ENCODE measurements at places on chromosomes 1 and 21.

DNA sequence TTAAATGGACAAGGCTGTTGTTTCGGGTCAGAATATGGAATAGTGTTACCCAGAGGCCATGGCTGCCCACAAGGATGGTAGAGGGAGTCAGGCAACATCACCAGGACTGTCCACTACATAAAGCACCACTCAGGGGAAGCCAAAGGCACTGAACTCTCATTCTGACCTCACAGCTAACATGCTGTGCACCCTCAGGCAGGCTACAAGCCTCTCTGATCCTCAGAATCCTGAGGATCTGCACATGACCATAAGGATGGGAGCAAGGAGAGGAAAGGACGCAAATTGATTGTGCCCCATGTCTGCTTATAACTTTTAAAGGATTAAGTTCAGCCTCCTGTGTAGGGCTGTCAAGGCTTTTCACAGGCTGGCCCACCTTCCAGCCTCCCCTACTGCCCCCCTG is 38.7 kb downstream of the PLEKHA6 start:
- DNase-seq, result no peak

GRCh38 chr1:209600541-209600940 is 17.0 kb downstream of the CAMK1G start:
- DNase-seq, result no peak

- no peak for DNase-seq
Measured at GRCh38 chr1:58038574-58038973, 508.0 kb downstream of the OMA1 start.

DNA sequence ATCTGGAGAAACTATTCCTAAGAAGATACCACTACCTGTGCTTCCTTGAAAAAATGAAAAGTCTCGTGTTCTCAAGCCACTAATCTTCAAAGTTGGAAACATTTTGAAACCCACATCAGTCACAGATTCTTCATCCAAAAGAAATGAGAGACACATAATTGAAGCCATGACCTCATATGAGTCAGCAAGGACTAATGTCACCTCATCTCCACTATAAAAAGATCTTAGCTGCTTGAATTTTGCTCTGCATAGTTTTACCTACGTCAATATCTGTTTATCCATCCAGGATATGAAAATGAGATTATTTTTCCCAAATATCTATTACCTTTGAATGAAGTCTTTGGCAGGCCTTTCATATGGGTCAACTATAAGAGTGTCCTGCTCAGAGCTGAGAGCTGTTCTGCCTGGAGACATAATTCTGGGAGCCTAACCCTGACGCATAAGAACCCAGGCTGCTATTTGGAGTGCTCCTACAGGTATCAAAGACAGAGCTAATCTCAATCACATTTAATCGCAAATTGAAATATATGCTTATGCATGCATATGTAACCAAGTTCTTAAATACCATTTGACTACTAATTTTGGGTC is 312.5 kb upstream of the PKN2 start:
- no peak for DNase-seq

GRCh38 chr1:235708390-235708962 is 58.9 kb upstream of the GNG4 start:
- no peak for DNase-seq

DNA sequence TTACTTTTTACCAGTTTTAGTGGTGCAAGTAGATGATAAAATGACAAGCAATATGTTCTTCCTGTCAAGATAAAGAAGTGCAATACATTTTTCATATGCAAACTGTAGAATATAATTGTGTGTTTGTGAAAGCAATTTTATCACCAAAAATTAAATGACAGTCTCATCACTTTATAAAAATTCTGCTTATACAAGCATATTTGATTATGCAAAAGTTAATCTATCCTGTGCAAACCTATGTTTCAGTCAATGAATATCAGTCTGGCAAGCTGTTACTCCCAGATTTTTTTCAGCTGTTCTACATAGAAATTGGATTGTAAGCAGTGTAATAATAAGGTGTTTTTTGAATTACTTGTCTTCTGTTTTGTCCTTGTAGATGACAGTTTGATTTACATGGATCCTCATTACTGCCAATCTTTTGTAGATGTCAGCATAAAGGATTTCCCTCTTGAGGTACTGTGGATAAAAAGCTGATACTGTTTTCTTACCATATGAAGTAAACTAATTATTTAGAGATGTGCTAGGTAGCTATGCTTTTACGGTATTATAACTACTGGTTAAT is 50.5 kb downstream of the ATG4C start:
- DNase-seq, result no peak

- no peak for DNase-seq
Measured at GRCh38 chr1:209817691-209818090, 10.1 kb upstream of the UTP25 start.

DNA sequence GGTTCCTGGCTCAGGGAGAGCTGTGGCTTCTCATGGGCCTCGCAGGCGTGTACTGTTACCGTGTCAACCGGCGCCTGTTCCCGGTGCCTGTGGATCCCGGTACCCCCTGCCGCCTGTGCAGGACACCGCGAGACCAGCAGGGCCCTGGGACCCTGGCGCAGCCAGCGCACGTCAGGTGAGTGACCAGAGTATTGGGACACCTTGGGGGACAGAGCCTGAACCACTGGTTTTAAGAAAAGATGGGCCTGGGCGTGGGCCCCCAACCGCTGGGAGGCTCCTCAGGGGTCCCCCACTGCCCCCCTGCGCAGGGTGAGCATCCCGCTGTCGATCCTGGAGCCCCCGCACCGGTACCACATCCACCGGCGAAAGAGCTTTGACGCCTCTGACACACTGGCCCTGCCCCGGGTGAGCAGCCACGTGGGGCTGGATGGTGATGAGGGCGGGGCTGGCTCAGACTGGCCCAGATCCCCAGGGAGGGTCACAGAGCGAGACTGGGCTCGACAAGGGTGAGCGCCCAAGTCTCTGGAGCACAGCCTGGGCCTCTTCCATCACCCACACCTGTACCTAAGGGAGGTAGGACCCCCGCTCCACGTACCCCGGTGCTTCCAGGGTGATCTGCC is 10.5 kb downstream of the MIIP start:
- DNase-seq, result no peak

DNA sequence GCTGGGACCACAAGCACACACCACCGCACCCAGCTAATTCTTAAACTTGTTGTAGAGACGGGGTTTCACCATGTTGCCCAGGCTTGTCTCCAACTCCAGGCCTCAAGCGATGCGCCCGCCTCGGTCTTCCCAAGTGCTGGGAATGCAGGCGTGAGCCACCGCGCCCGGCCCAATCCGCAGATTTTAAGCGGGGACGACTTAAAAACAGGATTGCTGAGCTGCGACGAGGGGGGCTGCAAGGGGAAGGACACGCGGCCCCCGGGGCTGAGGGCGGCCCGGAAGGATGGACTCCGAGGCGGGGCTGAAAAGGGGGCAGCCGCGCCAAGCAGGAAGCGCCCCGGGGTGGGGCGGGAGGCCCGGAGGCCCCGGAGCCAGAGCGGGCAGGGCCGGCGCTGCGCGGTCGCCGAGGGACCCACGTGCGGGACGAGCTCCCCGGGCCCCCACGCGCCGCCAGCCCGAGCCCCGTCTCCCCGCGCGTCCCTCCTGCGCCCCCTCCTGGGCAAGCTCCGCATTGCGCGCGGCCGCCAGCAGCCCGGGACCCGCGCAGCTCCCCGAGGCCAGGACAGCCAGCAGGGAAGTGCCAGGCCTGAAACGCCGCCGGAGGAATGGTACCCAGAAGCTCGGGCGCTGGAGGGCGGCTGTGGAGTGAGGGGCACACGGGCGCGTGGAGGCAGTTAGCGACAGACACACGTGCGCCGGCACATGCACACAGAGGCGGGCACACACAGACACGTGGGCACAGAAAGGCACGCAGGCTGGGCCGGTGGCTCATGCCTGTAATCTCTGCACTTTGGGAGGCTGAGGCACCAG is 5.5 kb upstream of the PRKCZ start:
- DNase-seq, result peak; percentile 61

- no peak for DNase-seq
Measured at GRCh38 chr1:10651793-10652192, 144.7 kb downstream of the CASZ1 start.

DNA sequence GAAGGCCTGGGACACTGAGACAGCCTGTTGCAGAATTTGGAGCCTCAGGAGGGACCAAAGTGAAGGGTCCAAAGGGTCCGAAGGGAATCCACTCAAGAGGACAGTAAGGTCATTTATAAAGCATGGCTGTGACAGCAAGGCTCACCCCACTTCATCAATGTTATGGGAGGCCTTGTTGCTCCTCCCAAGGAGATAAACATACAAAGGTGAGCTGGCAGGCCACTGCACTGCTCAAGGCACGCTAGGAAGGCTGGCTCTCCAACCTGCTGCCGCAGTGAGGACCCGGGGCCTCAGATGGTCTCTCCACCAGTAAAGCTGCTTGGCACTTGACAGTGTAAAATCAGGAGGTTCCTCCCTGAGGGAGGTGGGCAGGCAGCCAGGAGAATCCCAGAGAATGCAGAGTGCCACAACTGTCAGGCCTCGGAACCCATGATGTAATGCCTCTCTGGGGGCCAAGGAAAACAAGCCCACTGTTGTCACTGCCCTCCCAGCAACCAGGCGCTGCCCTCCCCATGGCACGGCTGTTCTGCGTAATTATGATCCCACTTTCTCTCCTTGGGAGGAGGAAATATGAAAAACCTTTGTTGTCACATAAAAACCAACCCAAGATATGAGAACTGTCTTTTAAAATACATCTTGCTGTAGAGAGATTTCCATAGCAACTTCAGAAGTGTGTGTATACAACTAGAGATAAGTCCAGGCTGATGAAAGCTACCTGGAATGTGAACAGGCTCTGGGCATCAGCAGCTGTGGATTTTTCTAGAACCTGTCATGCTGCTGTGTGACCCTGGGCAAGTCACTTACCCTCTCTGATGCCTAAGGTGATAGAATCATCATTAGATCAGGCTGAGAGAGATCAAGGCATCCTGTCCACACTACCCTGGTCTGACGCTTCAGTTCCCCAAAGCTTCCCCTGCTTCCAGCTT is 102.5 kb downstream of the KCNN3 start:
- no peak for DNase-seq

DNA sequence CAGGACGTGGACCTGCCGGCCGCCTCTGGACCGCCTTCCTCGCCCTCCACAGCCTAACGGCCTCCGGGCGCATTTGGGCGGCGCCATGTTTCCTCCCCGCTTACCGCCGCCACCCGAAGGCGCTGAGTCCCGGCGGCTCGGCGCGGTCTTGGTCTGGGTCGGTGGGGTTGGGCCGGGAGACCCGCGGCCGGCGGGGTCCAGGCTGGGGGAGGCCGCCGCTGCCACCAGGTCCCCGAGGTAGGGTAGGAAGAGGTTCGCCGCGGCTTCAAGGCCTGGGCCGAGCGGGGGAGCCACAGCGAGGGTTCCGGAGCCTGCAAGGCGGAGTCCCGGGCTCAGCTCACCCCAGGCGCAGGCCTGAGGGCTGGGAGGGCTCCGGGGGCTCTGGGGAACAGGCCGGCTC is 5.5 kb downstream of the OR2C3 start:
- no peak for DNase-seq

GRCh38 chr1:10687251-10687651 is 109.2 kb downstream of the CASZ1 start:
- DNase-seq, result no peak

DNA sequence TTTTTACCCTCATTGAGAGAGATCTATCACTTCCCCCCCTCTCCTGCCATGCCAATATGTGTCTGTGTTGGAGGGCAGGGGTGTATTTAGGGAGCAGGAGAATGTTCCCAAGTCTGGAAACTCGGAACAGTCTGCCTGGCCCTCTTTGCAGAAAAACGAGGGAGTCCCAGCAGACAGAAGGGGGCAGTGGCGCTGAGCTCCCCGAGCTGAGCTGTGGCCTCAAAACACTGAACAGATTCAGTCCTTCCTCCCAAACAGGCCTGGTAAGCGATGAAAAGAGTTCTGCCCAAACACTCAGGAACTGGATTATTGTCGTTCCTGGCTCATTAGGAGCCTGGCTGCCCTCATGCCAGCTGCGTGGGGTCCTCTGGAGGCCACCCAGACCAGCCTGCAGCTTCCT is 981 bp downstream of the CLDN14 start:
- DNase-seq, result no peak

DNA sequence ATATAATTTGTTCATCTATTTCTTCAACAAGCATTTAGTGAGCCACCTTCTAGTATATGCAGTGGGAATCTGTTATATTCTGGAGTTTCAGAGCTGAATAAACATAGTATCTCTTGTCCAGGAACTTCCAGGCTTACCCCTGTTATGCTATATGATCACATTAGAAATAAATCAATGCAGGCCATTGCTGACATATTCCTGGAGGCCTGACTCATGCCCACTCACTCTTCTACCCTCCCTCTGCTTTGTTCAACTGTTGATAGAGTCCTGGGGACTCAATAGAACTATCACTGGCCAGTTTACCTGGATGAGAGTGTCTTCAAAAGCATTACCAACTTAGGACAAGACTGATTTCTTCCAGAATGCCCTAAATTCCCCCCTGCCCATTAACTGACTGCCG is 29.3 kb upstream of the SRSF10 start:
- no peak for DNase-seq

DNA sequence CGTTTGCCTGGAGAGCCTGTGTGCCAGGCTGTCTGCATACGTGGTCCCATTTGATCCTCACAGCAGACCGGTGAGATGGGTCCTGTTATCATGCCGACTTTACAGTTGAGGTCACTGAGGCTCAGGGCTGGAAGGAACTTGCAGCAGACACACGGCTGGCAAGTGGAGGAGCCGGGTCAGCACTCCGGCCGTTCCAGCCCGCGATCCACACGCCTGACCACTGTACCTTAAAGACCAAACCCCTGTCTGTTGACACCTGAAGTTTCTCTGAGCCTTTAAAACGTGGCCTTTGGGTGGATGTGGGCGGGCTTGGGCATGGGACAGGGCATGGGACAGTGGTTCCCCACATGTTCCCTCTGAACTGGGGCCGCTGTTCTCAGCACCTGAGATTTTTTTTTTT is 171.5 kb upstream of the TMEM51 start:
- DNase-seq, result no peak

- DNase-seq, result no peak
Measured at GRCh38 chr21:38351961-38352521, 95.2 kb downstream of the KCNJ15 start.

DNA sequence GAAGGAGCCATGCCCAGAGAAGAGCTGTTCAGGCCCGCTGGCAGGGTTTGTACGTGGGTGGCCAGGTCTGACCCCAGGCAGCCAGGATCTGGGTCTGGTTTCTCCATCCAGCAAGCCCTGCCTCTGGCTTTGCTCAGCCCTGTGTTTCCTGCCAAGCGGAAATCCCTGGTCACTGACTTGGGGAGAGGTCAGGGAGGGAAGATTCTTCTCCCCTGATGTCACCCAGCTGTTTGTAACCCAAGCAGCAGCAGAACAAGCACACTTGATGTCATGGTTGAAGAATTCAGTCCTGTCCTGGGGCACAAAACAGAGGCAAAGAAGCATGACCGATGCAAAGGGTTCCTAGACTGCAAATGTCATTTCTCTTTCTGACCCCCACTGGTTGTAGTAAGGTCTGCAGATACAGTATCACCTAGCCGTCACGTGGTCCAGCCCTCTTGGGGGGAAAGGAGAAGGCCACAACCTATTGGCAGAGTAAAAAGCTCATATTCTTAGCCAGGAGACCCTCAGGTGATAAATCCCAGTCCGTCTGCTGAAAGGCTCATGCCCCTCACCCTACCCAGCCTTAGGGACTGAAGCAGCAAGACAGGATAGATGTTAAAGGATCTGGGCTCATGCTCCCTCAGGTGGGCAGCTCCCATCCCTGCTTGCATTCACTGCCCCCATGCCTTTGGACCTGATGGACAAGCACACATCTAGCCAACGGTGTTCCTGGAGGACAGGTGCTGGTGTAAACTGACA is 120.9 kb downstream of the SYT2 start:
- DNase-seq, result no peak

GRCh38 chr1:11566042-11566850 is 87.3 kb downstream of the DISP3 start:
- no peak for DNase-seq

GRCh38 chr1:40799351-40799867 is 15.8 kb downstream of the KCNQ4 start:
- no peak for DNase-seq

GRCh38 chr1:95116580-95117206 is 462 bp upstream of the TLCD4 start:
- DNase-seq, result peak; percentile 11
